ENCODE measurements at places on chromosomes 13 and 19.

DNA sequence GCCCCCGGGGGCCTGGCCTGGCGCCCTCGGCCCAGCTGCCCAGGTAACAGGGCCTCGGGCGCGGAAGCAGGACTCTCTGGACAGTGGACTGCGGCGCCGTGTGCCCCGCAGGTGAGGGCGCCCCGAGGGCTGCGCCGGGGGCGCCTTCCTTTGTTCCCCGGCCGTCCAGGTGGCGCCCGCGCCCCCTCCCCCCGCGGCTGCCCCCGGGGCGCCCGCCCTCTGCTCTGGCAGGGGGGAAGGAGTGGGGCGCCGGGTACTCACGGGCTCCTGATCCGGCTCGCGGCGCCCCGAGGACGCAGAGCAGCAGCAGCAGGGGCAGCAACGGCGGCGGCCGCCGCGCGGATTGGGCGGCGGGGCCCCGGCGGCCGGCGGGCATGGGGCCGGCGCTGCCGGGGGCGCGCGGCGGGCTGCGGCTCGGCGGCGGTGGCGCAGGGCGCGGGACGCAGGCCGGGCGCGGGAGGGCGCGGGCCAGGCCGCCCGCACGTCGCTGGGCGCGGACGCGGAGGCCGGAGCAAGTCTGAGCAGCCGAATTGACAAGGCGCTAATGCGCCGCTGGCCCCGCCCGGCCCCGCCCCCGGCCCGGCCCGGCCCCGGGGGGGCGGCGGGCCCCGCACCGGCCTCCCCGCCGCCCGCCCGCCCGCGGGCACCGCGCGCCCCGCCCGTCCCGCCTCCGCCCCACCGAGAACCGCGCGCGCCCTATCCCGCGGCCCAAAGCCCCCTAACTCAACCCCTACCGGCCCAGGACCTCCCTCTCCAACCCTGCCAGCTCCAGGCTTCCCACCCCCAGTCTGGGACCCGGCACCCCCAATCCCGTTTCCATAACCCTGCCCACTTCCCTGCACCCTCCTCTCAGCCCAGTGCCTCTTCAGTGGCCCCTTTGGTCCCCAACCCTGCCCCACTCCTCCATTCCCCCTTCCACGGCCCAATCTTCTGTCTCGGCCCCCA, at the start of gene CRLF1:
Gene CRLF1, minus strand, starts transcription at position 519 of the 945 bp plus-strand sequence. Its CDS starts 143 bp downstream, at position 376.
- DNase-seq, result no peak

DNA sequence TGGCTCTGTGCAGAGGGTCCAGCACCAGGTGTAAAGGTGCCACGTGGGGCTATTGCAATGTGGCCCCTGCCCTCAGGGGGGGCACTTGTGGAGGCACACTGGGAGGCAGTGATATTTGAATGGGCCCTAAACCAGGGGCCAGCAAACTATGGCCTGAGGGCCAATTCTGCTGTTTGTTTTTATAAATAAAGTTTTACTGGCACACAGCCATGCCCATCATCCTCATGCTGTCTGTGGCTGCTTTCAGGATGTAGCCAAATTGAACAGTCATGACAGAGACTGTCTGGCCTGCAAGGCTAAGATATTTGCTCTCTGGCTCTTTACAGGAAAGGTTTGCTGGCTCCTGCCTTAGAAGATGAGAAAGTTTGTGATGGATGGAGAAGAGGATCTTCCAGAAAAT, 33.9 kb upstream of the RANBP3 start:
- DNase-seq, result no peak

GRCh38 chr19:16381756-16382401, 57.3 kb downstream of the KLF2 start:
- DNase-seq, result no peak

- no peak for DNase-seq
These were observed 50.6 kb upstream of the MTIF3 start for GRCh38 chr13:27500806-27501534.

DNA sequence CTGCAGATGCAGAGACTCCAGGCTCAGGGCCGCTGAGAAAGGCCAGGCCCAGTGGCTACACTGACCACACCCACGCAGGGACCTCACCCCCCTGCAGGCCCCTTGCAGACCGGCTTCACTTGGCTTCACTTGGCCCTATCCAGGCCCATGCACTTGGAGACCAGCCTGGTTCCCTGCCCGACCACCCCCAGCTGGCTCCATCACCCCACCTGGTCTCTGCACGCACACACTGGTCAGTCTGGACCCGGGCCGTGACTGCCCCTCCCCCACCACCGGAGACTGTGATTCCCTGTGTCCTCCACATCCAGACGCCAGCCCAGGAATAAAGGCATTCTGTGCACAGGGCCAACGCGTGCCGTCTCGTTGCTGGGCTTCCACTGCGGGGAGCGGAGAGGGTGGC, 4.9 kb upstream of the EBI3 start:
- DNase-seq, result no peak

GRCh38 chr13:19185865-19186645, 4.4 kb upstream of the TUBA3C start:
- no peak for DNase-seq

- no peak for DNase-seq
These were observed 25.2 kb downstream of the IGFL1 start for GRCh38 chr19:46254776-46255175.

- no peak for DNase-seq
These were observed 38.2 kb downstream of the TMTC4 start for GRCh38 chr13:100636441-100636840.

DNA sequence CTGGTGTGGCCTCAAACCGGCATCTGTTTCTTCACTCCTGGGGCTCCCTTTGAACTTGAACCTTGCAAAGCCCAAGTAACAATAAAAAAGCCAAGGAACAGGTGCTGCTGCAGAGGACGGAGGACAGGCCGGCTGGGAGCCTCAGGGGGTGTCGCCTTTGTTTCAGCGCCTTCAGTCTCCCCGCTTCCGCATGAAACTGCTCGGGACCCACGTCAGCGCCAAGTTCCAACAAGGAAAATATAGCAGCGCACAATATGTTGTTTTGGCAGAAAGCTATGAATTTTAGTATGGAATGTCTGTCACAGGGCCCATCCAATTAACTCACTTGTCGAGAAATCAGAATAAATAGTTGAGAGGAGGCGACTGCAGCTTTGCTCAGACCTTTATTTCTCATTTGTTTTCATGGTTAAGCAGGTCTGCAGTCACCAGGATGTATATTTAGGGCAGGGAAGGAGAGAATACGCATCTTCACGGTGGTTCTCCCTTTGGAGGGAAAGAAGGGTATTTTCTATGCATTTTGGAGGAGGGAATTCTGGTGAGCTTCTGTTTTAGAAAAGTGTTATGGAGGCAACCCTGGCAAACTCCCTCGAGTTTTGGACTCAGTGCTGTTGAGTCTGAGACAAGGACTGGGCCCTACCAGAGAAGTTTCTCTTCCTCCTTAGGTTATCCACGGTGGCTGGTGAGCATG, 34.3 kb upstream of the MEDAG start:
- DNase-seq, result no peak

DNA sequence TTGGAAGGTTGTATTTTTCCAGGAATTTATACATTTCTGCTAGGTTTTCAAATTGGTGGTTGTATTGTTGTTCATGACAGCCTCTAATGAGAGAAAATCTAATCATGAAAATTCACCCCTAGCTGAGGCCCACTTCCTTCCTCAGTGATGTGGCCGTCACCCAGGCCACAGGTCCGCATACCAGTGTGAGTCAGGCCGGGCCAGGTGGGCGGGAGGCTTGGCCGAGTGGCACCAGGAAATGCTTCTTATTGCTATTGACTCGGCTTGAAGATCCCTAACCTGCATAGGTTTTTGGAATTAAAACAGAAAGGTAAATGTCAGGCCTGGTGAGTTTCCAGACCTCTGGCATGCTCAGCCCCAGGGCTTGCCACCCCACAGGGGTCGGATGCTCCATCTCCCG, 88.7 kb downstream of the SCGB2B2 start:
- DNase-seq, result no peak

GRCh38 chr13:94327318-94327717, 152.2 kb downstream of the DCT start:
- DNase-seq, result no peak

DNA sequence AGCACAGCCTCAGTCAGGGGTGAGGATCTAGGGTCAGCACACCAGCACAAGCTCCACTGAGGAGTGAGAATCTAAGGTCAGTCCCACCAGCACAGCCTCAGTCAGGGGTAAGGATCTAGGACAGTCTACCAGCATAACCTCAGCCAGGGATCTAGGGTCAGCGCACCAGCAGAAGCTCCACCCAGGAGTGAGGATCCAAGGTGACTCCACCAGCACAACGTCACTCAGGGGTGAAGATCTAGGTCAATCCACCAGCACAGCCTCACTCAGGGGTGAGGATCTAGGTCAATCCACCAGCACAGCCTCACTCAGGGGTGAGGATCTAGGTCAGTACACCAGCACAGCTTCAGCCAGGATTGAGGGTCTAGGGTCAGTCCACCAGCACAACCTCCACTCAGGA, 64.5 kb downstream of the RAB20 start:
- DNase-seq, result no peak

GRCh38 chr13:43270130-43270830, 246.9 kb downstream of the DNAJC15 start:
- DNase-seq, result no peak

DNA sequence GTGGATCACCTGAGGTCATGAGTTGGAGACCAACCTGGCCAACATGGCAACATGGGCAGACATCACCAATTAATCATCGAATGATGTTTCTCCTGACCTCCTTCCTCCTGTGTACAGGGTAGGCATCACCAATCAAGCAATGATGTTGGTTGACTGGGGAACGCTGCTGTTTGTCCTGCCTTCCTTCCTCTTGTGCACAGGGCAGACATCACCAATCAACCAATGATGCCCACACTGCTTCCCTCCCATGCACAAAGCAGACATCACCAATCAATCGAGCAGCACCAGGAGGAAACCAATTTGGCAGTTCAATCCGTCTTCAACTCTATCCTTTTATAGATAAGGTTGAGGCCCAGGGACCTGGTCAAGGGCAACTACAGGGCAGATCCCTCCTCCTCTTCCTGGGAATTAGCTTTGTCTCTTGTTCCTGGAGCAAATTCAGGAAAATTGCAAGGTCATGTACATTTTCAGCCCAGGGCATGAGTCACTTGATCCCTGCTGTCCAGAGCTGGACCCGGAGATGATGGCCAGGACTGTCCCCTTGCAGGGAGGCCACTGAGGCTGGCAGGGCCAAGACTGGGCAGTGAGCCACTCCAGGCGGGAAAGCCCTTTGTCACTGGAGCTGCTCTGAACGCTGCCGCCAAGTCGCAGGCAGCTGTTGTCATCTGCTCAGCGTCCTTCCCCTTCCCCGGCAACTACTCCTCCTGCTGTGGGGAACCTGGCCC, 5.3 kb upstream of the CSNK1G2 start:
- DNase-seq, result peak; percentile 57

DNA sequence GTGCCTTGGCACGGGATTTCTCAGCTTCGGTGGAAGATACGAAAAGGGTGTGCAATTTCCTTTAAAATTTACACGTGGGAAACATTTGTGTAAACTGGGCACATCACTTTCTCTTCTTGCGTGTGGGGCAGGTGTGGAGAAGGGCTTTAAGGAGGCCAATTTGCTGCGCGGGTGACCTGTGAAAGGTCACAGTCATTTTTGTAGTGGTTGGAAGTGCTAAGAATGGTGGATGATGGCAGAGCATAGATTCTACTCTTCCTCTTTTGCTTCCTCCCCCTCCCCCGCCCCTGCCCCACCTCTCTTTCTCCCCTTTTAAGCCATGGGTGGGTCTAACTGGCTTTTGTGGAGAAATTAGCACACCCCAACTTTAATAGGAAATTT, 7.2 kb downstream of the SLITRK5 start:
- no peak for DNase-seq

- DNase-seq, result no peak
These were observed 29.5 kb downstream of the COL4A1 start for GRCh38 chr13:110277357-110277975.

DNA sequence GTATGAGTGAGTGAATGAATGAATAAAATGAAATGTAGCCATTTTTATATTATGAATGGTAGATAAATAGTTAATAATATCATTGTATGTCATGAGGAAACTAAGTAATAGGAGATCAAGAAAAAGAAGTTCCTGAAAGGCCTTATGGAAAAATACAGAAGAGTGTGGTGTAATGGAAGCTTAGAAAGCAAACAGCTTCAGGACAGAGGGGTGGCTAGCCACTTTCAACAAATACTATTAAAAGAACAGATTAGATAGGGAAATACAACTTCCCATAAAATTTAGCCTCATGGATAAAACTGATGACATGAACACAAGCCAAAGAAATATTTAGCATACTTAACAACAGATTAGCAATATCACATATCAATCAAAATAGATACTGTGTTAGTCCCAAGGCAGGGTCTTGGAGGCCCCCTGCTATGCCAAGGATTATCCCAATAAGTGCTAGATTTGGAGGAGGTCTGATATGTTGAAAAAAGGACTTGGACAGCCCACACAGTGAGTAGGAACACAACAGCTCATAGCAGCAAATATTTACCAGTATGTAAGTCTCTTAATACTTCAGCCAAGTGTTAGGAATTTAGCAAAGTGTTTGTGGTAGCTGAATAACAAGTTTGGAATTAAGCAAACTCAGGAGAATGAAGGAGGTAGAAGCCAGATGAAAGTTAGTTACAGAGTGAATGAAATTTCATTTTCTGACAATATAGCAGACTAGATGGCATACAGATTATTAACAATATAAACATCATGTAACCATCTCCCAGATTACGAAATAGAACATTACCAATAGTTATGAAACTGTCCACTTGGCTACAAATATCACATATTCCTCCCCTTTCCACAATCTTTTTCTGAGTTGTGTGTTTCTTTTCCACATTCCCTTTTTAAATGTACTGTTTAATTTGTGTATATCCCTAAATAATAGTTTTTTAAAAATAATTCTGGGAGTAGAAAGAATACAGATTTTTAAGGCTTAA, 1632.0 kb downstream of the PCDH9 start:
- DNase-seq, result no peak

- no peak for DNase-seq
These were observed 77.3 kb downstream of the KCTD12 start for GRCh38 chr13:76808927-76809326.

DNA sequence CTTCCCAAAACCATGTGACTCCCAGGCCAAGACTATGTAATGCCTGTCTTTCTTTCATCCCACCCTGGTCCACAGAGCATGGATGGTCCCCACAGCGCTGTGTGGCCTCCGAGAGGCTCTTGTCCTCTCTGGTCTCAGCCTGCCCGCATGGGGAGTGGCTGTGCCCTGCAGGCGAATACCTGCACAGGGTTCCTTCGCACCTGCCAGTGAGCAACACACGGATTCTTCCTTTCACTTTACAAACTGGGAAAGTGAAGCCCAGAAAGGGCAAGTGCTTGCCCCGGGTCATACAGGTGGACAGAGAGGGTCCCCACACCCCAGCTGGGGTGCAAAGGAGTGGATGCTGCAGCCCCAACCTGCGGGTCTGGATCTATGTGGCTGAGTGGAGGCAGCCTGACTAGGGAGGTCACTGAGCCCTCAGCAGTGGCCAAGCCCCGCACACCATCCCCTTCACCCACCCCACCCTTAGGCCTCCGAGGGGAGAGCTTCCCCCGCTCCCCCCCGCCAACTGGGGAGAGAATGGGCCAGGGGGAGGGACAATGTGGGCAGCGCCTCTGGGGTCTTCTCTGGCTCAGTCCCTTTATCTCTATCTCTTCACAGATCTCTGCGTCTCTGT, 747 bp upstream of the MARK4 start:
- no peak for DNase-seq

DNA sequence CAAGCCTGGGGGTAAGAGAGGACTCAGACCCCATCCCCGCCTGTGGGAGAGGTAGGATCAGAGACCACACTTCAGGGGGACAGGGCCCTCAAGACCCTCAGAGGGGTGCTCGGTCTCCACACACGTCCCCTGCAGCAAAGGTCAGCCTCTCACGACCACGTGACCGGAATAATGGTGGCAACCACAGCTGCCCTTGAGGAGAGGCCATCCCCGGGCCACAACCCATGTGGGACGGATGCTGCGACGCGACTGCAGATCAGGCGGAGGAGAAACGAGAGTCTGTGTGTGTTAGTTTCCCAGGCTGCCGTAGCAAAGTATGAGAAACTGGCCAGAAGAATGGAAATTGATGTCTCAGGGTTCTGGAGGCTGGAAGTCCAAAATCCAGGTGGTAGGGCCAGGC, 8.9 kb downstream of the MED25 start:
- DNase-seq, result no peak
